ENCODE measurements at places on chromosomes 3 and 15.

- no peak for DNase-seq
Measured at GRCh38 chr15:83012636-83013035, 1.2 kb upstream of the C15orf40 start.

DNA sequence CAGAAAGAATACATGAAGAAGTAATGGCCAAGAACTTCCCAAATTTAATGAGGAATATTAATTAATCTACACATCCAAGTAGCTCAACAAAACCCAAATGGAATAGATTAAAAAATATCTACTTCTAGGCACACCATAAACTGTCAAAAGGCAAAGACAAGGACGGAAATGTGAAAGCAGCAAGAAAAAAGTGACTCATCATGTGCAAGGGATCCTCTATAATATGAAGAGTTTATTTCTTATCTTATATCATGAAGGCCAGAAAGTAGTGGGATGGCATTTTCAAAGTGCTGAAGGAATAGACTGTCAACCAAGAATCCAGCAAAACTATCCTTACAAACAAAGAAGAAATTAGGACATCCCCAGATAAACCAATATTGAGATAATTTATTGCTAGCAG is 73.9 kb upstream of the PRICKLE2 start:
- no peak for DNase-seq

- DNase-seq = peak; percentile 11
Measured at GRCh38 chr3:14847613-14848541, 29.1 kb downstream of the FGD5 start.

DNA sequence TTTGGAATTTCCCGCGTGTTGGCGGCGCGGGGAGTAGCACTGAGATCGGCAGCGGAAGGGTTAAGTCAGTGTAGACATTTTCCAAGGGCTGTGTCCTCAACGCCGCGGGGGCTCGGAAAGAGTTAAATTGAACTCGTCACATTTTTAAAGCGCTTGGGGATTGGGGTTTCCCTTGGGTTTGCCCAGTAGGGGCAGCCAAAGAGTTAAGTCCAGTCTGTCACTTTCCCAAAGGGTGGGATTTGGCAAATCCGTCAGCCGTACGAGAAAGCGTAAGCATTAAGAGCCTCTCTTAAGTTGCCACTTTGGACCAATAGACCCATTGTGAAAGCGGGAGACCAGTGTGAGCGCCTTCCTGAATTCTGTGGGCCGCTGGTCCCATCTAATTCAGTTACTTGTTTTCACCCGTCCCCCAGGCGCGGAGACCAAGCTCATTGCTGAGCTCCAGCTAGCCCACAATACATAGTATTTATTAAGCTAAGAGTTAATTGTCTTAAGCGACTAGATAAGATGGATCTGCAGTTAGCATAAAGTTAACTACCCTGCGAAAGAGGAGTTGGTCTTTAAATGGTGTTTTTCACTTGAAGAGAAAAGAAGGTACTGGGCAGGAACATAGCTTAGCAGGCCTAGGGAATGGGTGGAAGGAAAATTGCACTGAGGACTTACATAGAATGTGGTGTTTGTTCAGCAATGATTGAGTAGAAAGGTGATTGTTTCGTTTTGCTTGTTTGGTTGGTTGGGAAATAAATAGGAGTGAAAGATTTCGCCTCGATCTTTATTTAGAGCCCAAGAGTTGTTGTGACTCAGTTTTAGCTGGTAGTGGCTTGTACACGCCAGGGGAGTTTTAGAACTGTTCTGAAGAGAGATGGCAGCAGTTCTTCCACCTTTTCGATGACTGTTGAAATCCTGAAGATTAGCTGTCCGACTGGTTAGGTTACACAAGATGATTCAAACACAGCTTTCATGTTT is 932 bp downstream of the ARL8B start:
- no peak for DNase-seq

- peak; percentile 57 for DNase-seq
Measured at GRCh38 chr3:124887177-124887931, at the start of gene ITGB5. Gene ITGB5, minus strand, starts transcription at chr3:124887365. Its CDS starts 365 bp downstream, at chr3:124887000.

DNA sequence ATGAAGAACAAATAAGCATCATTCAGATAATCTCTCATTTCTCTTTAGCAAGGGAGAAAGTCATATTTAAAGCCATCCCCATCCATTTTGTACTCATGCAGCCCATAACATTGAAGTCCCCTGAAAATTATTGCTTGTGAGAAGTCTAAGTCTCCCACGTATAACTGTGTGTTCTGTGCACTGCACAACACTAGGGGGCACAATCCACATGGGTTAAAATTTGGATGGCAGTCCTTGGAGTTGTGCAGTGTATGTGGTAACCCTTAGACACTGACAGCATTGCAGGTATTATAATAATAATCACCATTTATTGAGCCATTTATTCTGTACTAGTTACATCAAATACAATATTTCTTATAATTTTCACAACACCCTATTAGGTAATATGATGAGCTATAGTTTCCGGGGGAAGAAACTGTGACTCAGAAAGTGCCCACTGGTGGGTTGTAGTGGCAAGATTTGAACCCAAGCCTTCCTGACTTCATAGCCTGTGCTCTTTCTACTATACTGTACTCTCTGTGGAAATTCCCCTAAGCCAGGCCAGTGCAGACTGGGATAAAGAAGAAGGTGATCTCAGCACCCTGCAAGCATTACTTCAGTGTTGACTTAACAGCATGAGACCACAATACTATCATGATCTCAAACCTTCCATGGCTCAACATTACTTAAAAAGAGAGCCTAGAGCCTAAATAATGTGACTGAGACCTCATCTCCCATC is 15.7 kb downstream of the KCNAB1 start:
- no peak for DNase-seq

GRCh38 chr15:60382773-60383674 is 14.8 kb downstream of the ANXA2 start:
- no peak for DNase-seq

GRCh38 chr15:80744826-80745225 is 34.3 kb upstream of the CEMIP start:
- DNase-seq = no peak

Data from activated naive CD8-positive, alpha-beta T cell treated with anti-CD3 and anti-CD28 coated beads for 36 hours (primary cell).